ENCODE measurements at places on chromosomes 11 and 22.

- no peak for DNase-seq
These were observed 67.9 kb downstream of the MCM5 start for GRCh38 chr22:35467681-35468434.

DNA sequence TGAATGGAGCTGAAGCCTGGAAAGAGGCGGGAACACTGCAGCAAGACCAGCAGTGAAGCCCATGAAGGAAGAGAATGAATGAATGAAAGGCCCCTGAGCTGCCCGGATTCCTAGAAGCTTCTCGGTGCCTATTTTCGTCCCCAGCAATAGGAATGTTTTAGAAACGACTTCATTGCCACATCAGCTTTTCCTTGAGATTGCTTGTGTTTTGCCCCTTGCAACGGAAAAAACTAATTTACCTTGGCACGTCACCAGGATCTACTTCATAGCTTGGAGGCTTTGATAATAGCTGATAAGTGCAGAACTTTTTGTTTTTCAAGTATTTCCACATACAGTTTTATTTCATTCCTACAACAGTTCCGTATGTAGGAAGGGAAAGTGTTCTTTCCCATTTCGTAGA lies 248.9 kb upstream of the NARS2 start:
- no peak for DNase-seq

GRCh38 chr22:49503321-49503720 lies 324.4 kb downstream of the BRD1 start:
- no peak for DNase-seq

DNA sequence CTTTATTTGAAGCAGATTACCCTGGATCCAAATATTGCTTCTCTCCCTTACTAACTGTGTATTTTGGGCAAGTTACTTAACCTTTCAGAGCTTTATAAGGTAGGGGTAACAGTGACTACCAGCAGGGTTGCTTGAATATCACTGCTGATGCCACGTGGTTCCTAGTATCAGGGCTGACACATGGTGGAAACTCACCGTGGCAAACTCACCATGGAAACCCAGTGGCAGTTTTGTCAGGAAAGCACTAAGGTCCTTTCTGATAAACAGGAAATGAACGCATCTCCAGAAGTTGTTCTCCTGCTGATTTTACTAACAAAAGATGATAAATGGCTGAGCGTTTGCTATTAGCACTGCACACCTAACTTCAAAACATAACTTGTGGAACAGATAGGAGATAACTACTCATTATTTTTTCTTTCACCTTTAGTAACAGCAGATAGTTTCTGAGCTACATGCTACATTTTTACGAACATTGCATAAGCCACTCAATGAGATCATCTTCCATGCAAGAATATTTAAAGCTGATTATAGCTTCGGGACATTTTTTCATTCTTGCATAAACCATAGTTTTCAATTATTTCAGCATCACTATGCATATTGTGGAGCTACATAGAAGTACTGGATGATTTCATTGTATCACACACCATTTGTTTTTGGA lies 59.7 kb upstream of the RAG2 start:
- no peak for DNase-seq

- no peak for DNase-seq
These were observed 107.0 kb downstream of the FAM76B start for GRCh38 chr11:95682552-95682951.

All from activated T-cell treated with anti-CD3 and anti-CD28 coated beads for 24 hours (primary cell).